A549 treated with CORT108297 at 1 μM for 4 hours (cell line): ENCODE measurements at places on chromosomes 7 and 10. TPM values are rescaled to one million over a fixed set of nuclear protein-coding genes. Genes with fewer than 3 reads are reported as not detected.

Gene PPP1R3C
- 17.2 to 22.9 TPM (median 20.4 TPM) in 5 replicates for total RNA-seq

Gene SEC23IP
- total RNA-seq: 43.2 to 53.6 TPM (median 48.5 TPM) in 5 replicates

Gene HIPK2
- 19.4 to 35.0 TPM (median 27.6 TPM) in 5 replicates for total RNA-seq

Gene TMEM213
- not detected in 5 replicates for total RNA-seq

Gene FAM13C
- total RNA-seq: 0.06 to 0.23 TPM (median 0.09 TPM) in 5 replicates

Gene ZP3
- total RNA-seq: 16.6 to 21.8 TPM (median 19.3 TPM) in 5 replicates

Gene PDK4
- total RNA-seq: 9.1 to 13.0 TPM (median 11.5 TPM) in 5 replicates

Gene ADAP1
- total RNA-seq: 3.5 to 5.4 TPM (median 4.3 TPM) in 5 replicates

Gene SMO
- total RNA-seq: 12.9 to 18.7 TPM (median 16.7 TPM) in 5 replicates

Gene CRYGN
- not detected in 5 replicates for total RNA-seq

Gene BET1
- 22.9 to 34.6 TPM (median 26.5 TPM) in 5 replicates for total RNA-seq

Gene FAM185A
- 6.9 to 7.7 TPM (median 7.3 TPM) in 5 replicates for total RNA-seq

Gene JAZF1
- 5.0 to 6.9 TPM (median 5.3 TPM) in 5 replicates for total RNA-seq

Gene NPS
- total RNA-seq: not detected in 5 replicates

Gene DOCK4
- 3.7 to 6.3 TPM (median 5.6 TPM) in 5 replicates for total RNA-seq

Gene SFTPA1
- not detected in 5 replicates for total RNA-seq
